Inflammatory macrophage (primary cell): ENCODE measurements at places on chromosomes 1 and 21.
A peak's percentile ranks its signal among the peaks of the same experiment; 100 is the strongest.

DNA sequence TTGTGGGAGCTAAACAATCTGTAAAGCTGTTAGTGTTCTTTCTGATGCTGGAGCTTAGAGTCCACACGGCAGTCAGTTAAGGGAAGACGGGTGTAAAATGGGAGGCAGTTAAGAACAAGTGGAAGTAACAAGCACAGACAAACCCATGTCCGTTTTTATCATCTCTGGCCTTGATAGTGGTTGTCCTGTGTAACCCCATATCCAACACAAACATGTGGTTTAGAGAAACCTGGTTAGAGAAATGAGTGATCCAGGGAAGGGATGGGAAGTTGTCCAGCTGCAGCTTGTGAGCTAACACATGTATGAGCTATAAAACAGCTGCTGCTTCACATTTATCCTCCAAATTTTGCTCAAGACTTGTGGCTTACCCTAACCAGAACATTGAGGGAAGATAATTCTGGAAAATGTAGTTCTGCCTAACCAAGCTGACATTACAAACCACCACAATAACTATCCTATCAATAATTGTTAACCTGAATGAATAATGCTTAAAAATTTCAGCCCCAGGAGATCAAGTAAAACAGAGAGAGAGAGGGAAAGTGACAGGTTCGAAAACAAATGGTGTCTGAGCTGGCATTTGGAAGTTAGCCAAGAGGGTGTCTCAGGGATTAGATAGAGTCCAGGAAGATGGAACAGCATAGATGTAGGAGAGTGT, 10.6 kb upstream of the C1orf162 start:
- no peak for DNase-seq

- no peak for DNase-seq
Measured at GRCh38 chr1:63940440-63940839, 166.6 kb downstream of the ROR1 start.

DNA sequence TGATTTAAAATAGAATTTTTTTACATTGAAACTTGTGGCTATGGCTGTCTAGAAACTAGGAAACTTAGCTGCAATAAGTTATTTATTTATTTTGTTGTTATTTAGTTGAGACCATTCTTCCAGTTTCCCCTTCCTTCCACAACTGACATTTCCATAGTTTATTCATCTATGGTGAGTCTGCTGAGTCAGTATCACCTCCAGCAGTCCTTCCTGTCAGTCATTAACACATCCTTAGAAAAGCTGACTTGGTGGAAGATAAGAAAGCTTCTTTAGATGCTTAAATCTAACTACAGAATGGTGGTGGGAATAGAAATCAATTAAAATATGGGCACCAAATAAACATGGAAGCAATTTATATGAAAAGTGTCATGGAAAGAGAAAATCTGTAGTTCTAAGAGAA, 714.0 kb downstream of the RWDD3 start:
- DNase-seq, result no peak

GRCh38 chr1:231719485-231720183, 93.0 kb downstream of the DISC1 start:
- DNase-seq, result no peak

DNA sequence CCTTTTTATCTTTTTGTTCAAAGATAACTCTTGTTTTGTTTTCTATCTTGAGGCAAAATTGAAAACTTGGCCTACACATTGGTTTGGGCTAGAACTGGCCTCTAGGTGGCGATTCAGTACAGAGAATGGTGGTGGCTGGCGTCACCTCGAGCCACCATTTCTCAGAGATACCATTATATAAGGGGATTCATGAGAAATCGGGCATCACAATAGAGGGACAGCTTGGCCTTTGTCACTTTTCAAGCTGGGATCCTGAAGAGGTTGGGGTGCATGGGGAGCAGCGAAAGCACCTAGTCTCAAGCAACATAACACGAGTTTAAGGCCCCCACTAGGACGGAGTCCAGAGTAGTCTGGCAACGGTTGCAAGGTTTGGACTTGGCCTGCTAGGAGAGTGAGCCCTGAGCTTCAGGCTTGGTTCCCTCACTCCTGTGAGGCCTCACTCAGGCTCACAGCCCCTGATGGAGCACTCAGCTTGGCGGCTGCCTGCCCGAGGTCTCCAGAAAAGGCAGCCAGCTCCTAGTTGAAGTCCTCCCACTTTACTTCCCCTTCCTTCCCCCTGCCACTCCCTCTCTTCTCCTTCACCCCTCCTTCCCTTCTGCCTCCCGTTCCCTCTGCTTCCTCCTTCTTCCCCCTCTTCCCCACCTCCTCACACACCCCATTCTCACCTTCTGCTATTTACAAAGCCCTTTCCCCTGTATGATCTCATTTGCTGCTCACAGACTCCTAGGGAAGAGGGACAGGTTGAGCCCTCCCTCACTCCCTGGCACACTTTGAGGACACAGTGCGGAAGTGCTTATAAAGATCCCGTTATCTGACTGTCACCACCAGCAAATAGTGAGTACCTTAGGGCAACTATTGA, 67.8 kb downstream of the LRIG2 start:
- peak; percentile 57 for DNase-seq

- DNase-seq, result no peak
Measured at GRCh38 chr1:1390675-1391074, 8.5 kb downstream of the CCNL2 start.

- peak; percentile 86 for DNase-seq
Measured at GRCh38 chr1:43975249-43975961, 645 bp downstream of the ATP6V0B start.

DNA sequence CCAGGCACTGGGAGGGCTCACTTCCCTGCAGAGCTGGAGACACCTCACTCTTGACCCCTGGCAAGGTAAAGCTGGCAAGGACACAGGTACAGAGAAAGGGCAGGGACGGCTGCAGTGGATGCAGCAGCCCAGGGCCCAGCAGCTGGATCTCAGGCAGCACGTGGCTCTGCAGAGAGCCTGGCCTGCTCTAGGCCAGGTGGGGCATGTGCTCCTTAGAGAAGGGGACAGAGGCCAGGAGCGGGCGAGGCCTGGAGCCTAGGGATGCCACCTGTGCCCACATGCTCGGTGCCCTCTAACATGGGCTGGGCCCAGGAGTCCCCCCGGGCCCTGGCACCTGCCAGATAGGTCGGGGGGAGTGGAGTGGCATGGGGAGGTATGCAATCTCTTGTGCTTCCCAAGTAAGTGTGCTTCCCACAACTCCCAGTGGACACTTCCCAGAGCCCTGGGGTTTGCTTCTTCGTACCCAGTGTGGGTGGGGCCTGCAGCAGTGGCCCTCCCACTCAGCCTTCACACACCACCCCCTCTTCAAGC, 30.0 kb downstream of the WNT3A start:
- DNase-seq, result no peak
